NCI-H2171 (cell line): ENCODE measurements at places on chromosomes 12 and 14.

GRCh38 chr12:113000433-113000832 lies 22.1 kb downstream of the OAS2 start:
- DNase-seq = no peak

GRCh38 chr14:68681256-68682011 lies 111.4 kb downstream of the ZFP36L1 start:
- DNase-seq = no peak

GRCh38 chr14:101288436-101289229 lies 272.7 kb upstream of the DIO3 start:
- DNase-seq = no peak

GRCh38 chr12:123036466-123037285 lies 56.2 kb downstream of the ARL6IP4 start:
- no peak for DNase-seq

DNA sequence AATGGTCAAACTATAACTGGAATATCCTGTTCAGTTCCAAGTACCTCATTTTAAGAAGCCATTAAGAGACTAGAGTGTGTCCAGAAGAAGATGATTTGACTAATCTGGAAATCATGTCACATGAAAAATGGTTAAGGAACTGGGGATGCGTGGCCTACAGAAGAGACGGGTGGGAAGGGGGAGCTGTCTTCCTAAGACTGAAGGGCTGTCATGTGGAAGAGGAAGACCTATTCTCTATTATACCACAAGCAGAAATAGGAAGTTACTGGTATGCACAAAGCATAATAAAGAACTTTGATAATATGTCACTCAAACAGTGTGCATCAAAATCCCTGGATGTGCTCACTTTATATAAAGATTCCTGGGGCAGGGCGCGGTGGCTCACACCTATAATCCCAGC lies 50.3 kb downstream of the HECTD4 start:
- DNase-seq = no peak
